GM23248 (cell line): ENCODE measurements at places on chromosomes 13 and 19.

DNA sequence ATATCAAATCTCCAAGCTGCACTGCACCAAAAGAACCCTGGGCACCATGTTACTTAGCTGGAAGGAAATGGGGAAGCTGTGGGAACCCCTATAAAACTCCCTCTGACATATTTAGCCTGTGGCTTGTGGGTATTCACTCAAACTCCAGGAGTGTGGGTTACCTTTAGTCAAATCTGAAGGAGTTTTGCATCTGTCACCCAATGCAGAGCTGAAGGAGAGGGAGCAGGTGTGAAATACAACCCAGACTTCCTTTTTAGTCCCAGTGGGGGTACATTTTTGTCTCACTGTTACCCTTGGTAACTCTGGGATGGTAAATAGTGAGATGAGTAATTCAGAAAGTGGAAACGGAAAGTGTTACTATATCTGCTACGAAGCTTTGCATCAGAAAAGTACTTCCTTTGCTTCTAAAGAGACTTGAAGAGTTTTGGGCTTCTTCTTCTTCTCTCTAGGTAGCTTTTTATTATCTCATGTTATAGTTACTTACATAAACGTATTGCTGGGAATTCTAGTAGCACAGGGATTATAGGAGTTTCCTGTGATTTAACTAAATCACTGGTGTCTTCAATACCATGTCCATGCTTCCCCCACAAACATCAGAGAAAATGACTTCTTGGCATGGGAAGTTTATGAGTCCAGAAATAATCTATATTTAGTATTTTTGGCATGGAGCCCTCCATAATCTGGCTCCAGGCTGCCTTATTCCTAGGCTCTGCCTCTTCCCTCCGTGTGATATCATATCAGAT is 105.9 kb downstream of the AKAP11 start:
- no peak for DNase-seq

- no peak for DNase-seq
Observed at GRCh38 chr13:19519049-19519448, 42.3 kb downstream of the TPTE2 start.

DNA sequence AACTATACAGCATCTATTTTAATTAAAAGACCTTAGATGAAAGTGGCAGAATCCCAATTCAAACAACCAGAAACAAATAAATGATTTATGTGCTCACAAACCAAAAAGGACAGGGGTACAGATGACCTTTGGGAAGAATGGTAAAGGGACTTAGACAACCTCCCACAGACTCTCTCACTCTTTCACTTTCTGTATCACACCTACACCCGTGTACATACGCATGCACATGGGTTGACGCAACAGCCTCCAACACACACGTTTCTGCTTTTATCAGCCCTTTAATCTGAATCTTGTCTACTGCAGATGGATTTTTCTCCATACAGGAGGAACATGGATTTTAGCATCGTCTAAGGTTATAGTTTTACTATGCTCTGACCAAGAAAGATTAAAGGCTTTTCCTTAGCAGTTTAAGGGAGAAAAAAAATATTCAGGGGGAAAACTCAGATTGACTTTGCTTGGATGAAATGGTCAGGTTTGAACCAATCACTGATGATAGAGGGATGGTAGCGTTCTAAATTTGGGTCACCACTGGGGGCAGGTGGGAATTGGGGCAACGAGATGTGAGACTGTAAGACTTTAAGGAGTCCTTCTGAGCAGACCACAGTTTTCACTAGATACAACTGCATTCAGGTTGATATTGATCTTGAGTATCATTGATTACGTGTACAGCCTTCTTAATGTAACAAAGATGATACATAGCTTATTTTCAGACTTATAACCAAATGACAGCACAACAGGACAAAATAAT is 166.1 kb downstream of the ITGBL1 start:
- no peak for DNase-seq

DNA sequence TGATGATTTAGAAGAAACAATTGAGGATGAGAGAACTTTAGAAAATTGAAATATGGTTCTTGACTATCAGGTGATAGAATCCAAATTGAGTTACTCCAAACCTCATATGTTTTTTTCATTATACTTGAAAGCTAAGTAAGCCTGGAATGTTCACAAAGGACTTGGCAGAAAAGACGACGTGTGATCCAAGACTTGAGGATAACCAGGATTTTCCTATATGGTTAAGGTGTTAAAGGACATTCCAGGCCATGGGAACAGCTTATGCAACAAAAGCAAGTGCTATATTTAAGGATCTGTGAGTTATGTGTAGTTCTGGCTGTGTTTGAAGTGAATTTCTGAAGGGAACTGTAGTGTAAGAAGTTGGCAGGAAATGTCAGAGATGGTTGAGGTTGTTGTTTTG is 52.5 kb downstream of the SLITRK1 start:
- no peak for DNase-seq
